ENCODE measurements at places on chromosomes 11 and 22.

DNA sequence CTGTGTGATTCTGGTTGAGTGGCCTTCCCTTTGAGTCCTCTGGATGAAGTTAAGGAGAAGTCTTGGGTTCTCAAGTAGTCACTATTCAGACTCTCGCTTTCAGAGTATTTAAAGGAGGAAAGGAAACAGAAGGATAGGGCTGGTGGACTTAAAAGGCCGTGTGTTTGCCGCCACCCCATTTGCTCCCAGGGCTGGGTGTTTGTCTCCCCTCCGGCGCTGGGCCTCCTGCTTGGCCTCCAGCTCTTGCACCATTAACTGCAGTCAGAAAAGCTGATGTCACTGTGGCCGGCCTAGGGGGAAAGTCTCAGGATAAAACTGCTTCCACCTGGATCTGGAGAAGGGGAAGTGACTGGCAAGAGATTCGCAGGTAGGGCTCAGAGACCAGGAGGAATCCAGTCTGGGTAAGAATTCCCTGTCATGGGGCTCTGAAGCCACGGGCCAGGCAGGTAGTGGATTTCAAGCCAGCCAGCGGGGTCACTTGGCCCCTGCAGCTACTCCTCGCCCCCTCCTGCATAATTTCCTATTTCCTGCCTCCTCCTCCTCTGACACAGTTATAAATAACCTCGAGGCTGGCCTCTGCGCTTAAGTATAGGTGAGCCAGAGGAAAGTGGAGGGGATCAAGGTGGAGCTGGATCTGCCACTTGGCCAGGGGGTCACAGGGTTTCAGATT, 17.1 kb downstream of the TIMP3 start:
- DNase-seq = no peak

DNA sequence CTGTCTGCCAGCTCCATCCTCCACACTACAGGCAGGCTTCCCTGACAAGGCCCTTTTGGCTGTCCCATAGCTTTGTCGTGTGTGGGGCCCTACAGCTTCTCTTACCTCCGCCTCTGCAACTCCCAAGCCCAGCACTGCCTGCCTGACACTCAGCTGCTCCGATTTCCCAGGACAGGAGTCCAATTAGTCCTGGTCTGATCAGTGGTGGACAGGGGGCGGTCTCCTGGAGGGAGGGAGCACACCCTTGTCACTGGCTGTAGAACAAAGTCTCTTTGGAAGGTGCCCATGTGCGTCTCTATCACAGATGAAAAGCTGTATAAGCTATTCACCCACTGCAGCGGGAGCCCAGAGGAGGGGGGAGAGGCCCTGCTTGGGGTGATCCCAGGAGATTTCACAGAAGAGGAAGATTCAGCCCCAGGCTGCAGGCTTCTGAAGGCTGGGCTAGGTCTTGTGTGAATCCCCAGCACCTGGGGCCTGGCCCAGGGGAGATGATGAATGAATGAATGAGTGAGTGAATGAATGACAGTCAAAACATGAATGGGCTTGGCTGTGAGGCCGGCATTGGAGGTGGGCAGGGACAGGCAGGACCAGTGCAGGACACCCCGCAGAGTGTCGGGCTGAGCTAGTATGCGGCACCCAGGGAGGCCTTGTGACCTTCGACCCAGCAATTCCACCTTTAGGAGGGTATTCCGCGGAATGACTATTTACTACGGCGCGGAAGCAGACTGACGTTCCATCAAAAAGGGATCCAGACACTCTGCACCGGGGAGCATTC, 142.4 kb downstream of the CACNA1I start:
- DNase-seq = no peak

DNA sequence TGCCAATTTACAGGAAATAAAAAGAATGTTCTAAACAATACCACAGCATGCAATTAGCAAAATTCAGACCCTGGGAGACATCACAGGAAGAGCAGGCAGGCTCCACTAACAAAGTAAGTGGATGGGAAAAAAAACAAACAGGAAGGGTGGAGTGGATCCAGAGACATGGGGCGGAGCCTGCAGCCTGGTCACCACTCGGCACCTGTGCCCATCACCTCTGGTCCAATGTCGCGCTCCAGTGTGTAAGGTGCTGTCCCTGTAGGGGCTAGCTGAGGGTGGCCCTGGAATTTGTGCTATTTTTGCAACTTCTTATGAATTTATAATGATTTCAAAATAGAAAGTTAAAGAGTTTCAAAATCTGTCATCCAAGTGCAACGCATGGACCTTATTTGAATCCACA, 11.0 kb upstream of the MOB2 start:
- no peak for DNase-seq

DNA sequence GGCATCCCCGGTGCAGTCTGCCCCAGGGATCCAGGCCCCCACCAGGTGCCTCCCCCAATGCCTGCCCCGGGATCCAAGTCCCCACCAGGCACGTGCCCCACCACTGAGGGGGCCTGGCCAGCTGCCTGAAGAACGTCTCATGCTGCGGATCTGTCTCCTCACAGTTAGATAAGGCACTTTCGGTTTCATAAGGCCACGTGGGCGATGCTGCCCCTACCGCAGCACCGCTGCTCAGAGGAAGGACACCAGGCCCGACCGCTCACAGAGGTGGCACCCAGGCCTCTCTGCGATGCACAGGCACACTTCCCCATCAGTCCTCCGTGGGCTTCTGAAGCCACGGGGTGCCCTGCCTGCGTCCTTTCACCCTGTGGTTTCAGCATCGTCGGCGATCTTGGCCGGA, 68.1 kb upstream of the BID start:
- DNase-seq = no peak

GRCh38 chr11:3879967-3880542, 24.6 kb downstream of the STIM1 start:
- no peak for DNase-seq

DNA sequence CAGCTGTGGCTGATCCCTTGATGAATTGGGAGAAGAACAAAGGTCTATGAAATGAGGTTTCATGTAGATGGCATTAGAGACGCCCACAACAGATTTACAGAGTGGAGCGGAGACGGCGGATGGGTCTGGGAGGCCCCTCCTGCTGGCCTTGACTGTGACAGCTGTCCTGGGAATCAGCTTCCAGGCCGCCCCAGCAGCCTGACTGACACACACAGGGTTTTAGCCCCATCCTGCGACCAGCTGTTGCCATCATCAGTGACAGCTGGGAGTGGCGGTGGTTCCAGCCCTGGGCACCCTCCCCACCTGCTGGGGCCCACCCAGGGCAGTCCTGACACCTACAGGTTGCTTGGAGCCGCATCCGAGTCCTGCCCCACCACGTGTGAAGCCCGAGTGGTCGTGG, 64.0 kb upstream of the PPP6R3 start:
- DNase-seq = no peak

DNA sequence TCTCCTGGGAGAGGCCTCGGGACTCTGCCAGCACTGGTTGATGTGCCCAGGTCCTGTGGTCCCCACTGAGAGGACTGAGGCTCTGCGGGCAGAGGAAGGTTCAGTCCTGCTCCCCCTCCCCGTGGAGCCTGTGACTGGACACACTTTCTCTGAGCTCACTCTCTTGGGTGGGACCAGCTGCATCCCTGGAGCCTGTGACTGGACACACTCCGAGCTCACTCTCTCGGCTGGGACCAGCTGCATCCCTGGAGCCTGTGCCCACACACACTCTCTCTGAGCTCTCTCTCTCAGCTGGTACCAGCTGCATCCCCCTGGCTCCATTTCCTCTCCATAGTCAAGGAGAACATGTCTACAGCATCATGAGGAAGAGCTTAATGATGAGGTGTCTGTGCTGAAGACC, 39.5 kb downstream of the TOLLIP start:
- DNase-seq = no peak

GRCh38 chr11:59898650-59899049, 20.1 kb downstream of the OOSP3 start:
- no peak for DNase-seq

- DNase-seq = peak; percentile 63
These were observed 787.5 kb downstream of the OPCML start for GRCh38 chr11:132744771-132745170.

DNA sequence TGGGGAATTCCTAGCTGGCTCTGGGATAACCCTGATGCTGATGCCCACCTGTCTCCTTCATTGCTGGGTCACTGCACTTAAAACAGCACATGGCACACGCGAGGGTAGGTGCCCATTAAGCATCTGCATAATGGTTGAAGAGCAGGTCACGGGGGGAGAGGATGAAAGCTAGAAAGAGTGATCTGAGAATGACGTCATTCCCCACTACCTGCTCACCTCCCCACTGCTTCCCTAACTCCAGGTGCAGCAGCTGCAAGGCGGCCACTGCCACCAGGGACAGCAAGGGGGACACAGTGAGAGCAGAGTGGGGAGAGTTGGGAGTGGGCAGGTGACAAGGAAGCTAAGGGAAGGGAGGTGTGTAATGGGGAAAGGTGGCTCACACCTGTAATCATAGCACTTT, 27.0 kb downstream of the ADA2 start:
- DNase-seq = no peak

DNA sequence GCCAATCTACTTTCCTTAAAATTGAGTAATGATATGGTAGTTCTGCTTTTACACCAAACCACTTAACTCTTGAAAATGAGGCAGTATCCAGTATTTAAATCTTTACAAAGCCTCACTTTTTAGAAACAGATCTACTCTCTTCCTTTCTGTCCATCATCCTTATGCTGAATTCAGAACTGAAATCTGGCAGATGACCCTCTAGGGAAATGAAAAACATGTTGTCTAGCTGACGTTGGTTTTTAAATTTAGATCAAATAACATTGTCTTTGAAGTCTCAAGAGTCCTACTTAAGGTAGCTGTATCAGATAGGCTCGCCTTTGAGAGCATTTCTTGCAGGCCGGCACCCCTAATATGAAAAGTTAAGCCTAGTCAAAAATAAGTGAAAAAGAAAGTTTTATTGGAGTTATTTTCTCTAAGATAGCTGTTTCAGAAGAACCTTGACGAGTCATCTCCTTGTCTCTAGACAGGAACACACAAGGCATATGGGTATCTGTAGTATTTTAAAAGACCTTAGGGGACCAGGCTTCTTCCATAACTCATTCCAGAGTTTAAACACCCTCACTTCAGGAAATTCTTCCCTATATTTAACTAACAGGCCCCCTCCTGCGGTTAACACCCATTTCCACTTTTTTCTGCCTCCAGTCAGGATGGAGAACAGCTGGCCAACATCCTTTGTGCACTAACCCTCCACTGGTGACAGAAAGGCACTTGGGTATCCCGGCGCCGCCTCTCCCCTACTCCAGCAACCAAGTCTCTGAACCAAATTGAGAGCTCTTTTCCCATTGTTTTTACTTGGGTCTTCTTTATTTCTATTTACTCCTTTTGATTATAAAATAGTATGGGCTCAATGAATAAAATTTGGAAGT, 81.2 kb downstream of the WNT11 start:
- no peak for DNase-seq

DNA sequence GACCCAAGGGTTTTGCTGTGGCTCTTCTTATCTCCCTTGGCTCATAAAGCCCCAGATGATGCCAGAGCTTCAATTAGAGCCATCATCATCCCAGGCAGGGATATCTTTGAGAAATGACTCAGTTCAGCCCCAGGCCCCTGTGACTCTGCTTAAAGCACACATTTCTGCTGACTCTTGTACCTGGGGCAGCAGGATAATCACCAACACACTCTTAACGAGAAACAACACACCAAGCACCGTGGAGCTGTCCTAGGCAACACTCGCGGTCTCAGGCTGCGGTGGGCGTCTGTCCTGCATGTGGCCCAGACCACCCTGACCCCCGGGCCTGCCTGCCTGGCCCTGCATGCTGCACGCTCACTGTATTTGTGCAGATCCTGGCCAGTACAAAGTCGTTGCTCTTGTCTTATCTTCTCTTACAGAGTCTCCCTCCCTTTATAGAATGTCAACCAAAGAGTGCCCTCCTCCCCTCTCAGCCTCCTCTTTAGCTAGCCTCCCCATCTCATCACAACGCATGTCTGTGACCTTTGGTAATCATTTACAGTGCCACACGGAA, 114.2 kb upstream of the PARVA start:
- DNase-seq = no peak

GRCh38 chr11:106644824-106645223, 373.5 kb downstream of the GUCY1A2 start:
- no peak for DNase-seq

GRCh38 chr22:35154937-35155387, 89.0 kb downstream of the ISX start:
- DNase-seq = peak; percentile 3

DNA sequence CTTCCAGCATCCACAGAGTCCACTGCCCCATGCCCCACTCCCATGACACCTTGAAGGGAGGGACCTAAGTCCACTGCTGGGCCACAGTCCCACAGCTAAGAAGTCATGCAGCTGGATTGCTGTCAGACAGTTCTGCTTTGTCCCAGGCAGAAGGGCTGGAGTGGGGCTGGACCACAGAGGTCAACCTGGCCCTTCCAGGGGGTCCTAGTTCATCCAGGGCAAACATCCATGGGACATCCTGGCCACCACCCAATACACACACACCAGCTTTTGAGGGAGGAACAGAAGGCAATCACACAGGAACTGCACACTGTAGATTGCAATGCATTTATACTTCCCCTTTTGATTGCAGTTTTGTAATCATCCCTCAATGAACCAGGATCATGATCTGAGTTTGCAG, 11.3 kb upstream of the APOL4 start:
- no peak for DNase-seq

DNA sequence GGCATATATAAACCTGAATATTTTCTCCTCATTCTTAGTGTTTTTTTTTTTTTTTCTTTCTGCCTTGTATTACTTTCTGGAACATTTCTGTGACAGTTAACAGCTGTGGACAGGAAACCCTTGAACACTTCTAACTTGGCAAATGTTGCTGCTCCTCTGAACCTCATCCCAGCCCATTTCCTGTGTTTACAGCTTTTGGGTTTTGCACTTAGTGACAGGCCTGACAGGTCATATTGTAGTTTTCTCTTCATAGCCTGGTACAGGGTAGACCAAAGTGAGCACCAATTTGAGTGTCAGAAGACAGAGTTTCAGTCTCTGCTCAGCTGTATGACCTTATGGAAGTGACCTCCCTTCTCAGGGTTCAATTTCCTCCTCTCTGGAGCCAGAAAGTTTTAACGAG, 91.6 kb downstream of the STIM1 start:
- no peak for DNase-seq

DNA sequence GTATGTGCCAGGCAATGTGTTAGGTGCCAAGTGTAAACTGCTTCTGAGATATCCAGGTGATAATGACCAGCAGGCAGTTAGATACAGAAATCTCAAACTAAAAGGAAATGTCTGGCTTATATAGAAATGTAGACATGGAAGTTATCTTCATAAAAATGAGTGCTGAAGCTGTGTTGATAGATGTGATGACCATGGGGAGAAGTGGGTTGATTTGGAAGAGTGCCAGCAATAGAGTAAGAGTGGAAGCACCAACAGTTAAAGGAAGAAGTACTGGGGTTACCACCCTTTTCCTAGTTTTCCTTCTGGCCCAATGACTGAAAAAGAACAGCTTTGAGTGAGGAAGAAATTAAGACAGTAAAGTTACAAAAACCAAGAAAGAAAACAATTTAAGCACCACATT, 68.5 kb downstream of the C2CD3 start:
- DNase-seq = no peak

All from HS-5 (cell line).